Stimulated activated naive CD4-positive, alpha-beta T cell treated with Interleukin-2 at 50 U/mL for 16 hours (primary cell): ENCODE measurements at places on chromosomes 1 and 21.
A peak's percentile ranks its signal among the peaks of the same experiment; 100 is the strongest.

- no peak for DNase-seq
These were observed 24.3 kb downstream of the IL10RB start for GRCh38 chr21:33290441-33290840.

GRCh38 chr1:244273845-244274619 is 177.7 kb downstream of the ADSS2 start:
- DNase-seq = no peak

- DNase-seq = no peak
These were observed 197.7 kb upstream of the POU3F1 start for GRCh38 chr1:38244218-38244845.

GRCh38 chr21:24456358-24456757 is 1150.9 kb downstream of the MRPL39 start:
- no peak for DNase-seq

DNA sequence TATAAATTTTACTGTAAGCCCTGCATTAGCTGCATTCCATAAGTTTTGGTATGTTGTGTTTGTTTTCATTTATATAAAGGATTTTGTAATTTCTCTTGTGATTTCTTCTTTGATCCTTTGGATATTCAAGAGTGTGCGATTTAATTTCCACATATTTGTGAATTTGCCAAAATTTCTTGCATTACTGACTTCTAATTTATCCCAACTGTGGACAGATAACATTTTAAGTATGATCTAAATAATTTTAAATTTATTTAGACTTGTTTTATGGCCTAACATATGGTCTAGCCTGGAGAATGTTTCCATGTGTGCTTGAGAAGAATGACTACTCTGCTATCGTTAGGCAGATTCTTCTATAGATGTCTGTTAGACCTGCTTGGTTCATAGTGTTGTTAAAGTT is 23.2 kb downstream of the RPE65 start:
- DNase-seq = no peak

GRCh38 chr1:67191668-67192520 is 25.6 kb downstream of the IL23R start:
- DNase-seq = no peak

DNA sequence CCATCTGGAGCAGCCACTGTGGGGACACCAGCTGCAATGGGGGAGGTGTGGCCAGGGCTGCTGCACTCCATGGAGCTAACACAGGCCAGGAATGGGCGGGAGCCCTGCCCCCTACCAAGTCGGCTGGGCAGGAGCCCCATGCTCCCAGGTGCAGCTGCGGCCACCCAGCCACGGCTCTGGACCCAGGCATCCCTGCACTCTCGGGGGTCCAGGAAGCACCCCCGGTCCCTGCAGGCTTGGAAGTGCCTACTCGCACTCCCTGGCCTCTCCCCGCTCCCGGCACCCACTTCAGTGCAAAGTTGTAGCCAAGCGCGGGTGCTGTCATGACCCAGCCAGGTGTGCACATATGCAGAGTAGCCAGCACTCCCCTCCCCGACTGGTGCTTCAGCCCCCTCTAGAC is 91.8 kb downstream of the HLCS start:
- DNase-seq = no peak

DNA sequence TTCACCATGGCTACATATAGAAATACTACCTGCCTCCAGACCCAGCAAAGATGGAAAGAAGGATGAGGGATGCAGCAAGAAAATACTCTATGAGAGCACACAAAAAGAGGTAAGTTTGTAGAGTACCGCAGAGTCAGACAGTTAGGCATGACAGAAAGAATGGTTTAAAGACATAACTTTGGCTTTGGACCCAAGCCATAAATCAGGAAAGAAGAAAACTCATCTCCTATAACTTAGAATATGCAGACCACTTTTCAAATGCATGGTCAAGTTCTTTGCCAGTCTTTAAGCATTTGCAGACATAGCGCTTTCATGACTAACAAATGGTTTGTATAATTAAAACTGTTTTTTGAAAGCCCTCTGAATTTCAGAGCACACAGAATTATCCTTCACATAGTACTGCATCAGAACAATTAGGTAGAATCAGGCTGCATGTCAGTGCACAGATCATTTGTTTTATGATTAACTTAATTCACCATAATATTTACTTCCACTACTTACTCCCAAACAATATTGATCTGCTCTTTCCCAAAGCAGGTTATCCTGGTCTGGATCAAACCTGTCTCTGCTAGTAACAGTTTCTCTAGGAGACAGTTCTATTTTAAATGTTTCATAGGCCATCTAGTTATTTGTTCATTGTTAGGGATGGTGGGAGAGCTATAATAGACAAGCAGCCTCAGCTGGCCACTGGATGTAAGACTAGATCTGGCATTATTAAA is 280.7 kb upstream of the NR5A2 start:
- DNase-seq = no peak

GRCh38 chr1:219177363-219177762 is 3.7 kb downstream of the LYPLAL1 start:
- no peak for DNase-seq

DNA sequence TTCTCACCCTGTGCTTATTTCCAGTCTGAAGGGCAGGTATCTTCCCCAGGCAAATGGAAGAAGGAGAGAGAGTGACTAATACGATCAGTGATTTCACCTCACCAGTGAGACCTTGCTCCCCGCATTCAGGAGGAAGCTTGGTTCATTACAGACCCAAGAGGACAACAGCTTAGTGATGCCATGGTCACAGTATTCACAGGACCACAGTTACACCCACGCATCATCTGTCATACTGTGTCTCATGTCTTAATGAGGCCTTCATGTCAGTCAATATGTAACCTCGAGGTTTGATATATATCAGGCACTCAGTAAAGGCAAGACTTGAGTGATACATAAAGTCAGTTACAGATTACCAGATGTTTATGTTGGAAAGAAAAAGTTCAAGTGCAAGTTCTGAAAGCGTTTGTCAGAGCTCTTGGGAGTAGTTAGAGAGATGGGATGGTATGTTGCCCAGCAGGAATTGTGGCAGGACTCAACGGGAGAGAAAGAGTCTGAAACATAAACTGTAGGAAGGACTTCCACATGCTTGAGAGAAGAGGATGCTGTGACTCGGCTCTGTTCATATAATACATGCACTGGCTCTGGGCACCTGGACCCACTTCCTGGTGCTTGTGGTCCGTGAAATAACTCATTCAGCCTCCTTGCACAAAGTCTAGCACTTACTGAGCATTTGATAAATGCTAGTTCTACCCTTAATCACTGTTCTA is 33.3 kb downstream of the GNPAT start:
- DNase-seq = no peak

- no peak for DNase-seq
These were observed 2.4 kb upstream of the FCGR2A start for GRCh38 chr1:161502641-161503393.

GRCh38 chr1:161138431-161138830 is 6.0 kb upstream of the DEDD start:
- DNase-seq = no peak

- peak; percentile 71 for DNase-seq
These were observed 19.1 kb downstream of the RUNX3 start for GRCh38 chr1:24910751-24911650.

- DNase-seq = no peak
These were observed 224.5 kb upstream of the NFIA start for GRCh38 chr1:60857851-60858250.

GRCh38 chr1:209344156-209344555 is 239.4 kb upstream of the CAMK1G start:
- no peak for DNase-seq

DNA sequence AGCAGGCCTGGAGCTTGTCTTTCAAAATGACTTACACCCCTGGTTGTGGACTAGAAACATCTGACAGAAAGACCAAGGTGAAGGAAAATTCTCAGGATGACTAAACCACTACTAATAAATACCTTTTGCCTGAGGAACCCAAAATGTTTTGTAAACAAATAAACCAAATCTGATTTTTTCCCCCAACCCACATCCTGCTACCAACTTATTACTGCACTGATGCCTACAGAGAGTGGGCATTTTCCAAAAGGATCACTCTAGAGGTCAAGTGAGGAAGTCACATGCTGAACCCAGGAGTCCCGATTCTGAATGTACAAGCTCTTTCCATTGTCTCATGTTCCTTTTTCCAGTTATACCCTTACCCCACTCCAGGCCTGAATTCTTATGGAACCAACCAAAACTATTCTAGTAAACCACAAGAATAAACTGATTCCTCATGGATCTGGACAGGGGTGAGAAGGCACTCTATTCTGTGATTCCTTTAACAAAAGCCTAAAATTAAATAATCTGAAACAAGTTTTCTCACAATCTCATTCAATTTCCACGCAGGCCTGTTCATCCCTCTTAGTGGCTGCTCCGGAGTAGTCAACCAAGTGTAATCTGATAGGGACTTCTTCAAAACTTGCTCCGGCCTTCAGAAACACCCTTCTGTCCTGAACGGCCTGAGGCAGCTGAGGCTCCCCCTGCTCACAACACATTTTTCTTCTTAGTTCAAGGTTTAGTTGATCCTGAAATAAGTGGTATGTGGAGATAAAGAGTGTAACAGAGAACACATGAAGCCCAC is 1.4 kb downstream of the PI4KB start:
- DNase-seq = no peak

DNA sequence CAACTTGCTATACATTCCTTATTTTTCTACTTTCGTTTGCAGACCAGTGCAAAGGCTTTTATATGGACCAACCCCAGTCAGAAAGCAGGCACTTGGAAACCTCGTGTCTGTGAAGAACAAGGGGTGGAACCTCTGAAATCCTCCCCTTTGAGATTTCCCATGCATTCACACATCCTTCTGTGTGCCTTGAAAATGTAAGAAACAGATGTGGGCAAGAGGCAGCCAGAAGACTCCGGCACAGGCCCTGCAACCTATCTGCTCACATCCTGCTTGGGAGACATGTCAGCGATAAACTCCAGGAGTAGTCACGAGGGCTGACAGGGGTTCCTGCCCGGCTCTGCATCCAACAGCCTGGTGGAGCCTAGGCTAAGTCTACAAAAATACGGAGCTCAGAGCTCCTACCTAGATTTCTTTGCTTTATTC is 42.5 kb downstream of the ETS2 start:
- no peak for DNase-seq

DNA sequence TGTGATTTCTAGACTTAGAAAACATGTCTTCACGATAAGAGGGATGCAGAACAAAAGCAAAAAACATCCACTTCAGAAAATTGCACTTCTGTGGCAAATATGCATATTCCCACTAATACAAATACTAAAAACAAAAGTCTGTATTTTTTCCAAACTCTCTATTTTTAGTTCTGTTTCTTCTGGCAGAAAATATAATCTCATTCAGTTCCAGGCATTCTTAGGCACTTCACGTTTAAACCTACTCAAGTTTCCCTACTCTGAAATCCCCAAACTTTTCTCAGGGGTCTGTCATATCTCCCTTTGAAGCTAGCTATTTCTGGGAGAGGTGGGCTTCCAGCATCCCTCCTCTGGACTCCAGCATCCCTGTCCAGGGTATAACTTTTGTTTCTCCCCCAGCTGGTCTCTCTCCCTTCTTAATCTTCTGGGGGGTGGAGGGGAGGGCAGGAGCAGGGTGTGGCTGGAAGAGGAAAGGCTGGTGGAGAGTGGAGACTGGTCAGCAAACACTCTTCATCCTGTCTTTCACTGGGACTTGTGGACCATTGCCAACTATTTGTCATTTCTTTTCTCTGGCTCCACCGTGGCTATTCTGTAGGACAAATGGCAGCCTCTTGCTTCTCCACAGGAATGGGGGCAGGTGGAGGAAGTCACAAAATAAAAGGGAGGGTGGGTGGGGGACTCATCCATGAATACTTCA is 19.6 kb upstream of the NCF2 start:
- DNase-seq = no peak

DNA sequence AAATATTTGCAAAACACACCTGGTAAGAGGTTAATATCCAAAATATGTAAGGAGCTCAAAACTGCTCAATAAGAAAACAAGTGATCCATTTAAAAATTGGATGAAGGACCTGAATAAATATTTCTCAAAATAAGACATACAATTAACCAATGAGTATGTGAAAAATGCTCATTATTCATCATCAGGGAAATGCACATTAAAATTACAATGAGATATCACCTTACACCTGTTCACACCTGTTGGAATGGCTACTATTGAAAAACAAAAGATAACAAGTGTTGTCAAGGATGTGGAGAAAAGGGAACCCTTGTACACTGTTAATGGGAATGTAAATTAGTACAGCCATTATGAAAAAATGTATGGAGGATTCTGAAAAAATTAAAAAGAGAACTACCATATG is 136.0 kb upstream of the GREM2 start:
- no peak for DNase-seq

DNA sequence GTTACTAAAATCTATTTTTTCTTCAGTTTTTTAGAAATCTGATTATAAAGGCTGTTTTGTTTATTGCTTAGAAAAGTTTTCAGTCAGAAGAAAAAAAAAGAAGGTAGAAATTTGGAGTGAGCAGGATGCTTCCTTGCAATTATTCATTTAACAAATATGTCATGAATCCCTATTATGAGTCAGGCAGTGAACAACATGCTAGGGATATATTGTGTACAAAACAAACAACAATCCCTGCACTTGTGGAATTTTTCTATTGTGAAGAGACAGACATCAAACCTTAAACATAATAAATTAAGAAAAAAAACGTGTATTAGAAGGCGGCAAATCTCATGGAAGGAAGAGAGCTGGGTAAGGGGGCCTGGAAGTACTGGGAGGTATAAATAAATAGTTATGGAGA is 664.1 kb upstream of the CAMK1G start:
- no peak for DNase-seq

- no peak for DNase-seq
These were observed 228.3 kb upstream of the PKN2 start for GRCh38 chr1:88455621-88456256.

DNA sequence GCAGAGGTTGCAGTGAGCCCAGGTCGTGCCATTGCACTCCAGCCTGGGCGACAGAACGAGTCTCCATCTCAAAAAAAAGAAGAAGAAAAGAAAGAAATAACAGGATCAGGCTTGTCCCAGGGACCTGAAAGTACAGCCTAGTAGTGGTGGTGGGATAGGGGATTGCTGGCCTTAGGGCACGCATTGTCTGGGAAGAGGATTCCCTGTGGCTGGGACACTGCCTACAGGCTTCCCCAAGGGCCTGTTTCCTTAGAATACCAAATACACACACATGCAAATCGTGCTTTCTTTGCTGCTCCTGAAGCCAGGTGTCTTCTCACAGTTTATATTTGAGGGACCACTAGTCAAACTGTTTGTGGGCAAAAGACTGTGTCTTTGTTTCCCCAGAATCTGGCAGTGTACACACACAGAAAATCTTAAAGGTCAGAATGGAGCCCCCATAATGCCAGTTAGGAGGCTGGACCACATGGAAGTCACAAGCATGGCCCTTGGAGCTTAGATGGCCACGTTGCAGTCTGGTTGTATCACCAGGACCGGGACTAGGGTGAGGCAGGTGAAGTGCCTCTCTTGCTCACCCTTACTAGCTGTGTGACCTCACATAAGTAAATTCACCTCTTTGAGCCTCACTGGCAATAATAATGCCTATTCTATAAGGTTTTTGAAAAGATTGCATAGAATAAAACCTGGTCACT is 12.7 kb upstream of the ASAP3 start:
- DNase-seq = no peak
